ENCODE measurements at places on chromosomes 12 and 14.

DNA sequence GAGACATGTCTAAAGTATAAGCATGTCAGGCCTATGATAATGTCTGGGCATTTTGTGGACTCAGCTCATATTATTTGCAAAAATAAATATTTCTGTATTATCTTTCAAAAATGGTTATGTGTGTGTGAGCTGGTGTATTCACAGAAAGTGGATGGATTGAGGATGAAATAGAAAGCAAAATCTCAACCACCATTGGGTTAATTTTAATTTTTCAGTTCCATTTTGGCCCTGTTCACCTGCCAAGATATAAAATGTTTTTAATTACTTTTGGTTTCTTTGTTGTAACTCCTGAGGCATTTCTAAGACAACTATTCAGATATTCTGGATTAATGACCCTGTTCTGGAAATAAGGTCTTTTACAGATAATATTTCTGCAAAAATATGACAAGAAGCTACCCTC is 232.7 kb upstream of the PPFIA2 start:
- no peak for DNase-seq

- DNase-seq: no peak
Observed at GRCh38 chr12:2172491-2173214, 119.9 kb downstream of the CACNA1C start.

- DNase-seq: no peak
Observed at GRCh38 chr14:49962621-49963020, 69.7 kb downstream of the ARF6 start.

GRCh38 chr12:116194935-116195431 is 82.5 kb downstream of the MED13L start:
- no peak for DNase-seq

DNA sequence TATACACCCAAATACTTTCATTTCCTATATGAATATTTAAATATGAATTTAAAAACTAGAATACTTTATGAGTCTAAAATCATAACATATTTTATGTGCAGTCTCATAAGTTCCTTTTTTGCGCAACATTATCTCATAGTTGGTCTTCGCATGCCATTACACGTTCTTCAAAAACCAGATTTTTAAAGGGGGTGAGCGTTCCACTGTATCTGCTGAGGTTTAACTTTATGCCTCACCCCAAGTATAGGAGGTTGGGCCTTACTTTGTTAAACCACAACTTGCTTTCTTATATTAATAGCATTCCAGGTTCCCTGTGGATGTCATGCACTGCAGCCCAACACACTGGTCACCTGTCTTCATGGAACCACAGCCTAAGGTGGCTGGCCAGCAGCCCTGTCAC is 118.6 kb downstream of the APAF1 start:
- DNase-seq: no peak

DNA sequence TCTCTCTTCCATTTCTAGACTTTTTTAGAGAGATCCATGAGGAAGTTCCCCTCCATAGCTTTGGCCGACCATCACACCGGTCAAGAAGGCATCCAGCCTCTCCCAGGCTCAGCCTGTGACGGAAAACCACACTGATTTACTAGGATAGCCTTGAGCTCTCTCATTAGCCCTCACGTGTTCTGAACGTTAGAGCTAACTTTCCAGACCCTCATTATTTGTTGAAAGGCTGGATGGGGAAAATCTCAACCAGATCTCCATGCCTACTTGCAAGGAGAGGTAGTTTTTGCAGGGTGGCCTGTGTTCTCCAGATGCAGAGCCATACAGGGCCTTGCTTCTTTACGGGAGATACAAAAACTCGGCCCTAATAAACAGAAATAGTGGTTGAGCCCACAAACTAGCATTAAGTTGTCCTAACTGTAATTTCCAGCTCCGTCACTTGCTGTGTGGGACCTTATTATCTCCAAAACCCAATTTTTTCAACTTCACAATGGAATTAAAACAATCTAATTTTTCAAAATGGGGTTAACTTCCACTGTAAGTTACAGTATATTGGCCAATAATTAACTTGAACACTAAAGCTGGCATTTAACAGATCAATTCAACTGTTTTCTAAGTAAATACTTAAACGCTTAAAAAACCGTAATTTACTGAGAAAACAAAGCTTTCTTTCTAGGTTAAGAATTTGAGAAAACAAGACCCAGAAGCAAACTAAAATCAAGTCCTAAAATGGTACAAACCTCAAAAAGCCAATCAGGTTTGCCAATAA is 65.3 kb downstream of the KLHL28 start:
- no peak for DNase-seq

GRCh38 chr14:59239022-59239421 is 50.6 kb downstream of the DAAM1 start:
- no peak for DNase-seq

- no peak for DNase-seq
Observed at GRCh38 chr12:54126696-54127537, 61.9 kb downstream of the SMUG1 start.

- no peak for DNase-seq
Observed at GRCh38 chr14:99732436-99733210, 48.5 kb downstream of the CYP46A1 start.

Measured in astrocyte (in vitro differentiated cells and primary cell).